ENCODE measurements at places on chromosomes 1 and 21.

- no peak for DNase-seq
Observed at GRCh38 chr21:24840287-24840686, 767.0 kb downstream of the MRPL39 start.

- DNase-seq: no peak
Observed at GRCh38 chr1:156014829-156015228, 5.9 kb downstream of the SSR2 start.

DNA sequence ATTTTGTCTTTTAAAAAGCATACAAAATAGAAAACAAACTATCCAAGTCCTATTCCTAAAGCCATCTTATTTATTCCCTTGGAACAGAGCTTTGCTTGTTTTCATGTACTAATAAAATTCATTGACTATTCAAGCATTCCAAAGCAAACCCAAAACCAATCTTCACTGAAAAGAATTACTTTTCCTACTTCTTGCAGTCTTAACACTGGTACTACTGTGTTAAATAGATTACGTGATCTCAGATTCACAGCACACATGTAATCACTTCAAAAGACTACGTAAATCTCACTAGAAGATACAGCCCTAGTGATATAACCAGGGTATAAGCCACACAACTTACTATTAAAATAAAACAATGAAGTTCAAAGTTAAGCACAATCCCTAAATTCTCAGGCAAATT, 39.0 kb downstream of the ZZZ3 start:
- no peak for DNase-seq

DNA sequence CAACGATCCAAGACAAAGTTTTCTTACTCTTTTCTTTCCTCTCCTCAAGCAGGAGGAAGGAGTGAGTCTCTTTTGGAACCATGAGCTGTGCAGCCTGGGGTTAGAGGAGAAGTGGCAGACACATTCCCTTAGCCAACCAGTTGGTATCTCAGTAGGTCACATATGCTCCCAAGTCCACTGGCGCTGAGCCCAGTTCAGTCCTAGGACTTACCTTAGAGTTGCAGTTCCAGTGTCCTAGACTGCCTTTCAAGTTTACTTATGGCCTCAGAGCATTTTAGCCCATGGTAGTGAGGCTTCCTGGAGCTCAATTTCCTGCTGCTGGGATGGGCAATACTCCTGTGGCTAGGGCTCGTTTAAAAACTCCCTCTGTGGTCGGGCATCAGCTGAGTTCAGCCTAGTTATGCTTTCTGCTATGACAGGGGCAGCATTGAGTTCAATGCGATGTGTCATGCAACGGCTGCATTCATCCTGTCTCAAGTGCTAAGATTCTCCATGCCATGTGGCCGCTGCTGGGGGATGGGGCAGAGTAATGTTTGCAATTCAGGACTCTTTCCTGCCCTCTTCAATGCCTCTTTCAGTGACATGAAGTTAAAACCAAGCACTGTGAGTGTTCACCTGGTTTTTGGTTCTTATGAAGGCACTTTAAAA, 103.8 kb downstream of the LRRC7 start:
- no peak for DNase-seq

Measured in activated CD4-positive, CD25-positive, alpha-beta regulatory T cell treated with anti-CD3 and anti-CD28 coated beads, Interleukin-2, amount 50 U/mL, for 72 hours (primary cell).